AG04450 (cell line): ENCODE measurements at places on chromosomes 2 and 18.

GRCh38 chr2:133755480-133756300 is 187.4 kb upstream of the NCKAP5 start:
- DNase-seq, result peak; percentile 99

- no peak for DNase-seq
Measured at GRCh38 chr2:115774361-115774760, 1331.9 kb downstream of the DPP10 start.

GRCh38 chr2:160970052-160970965 is 189.9 kb upstream of the TANK start:
- peak; percentile 59 for DNase-seq

- DNase-seq, result no peak
Measured at GRCh38 chr2:42566837-42567321, 1.6 kb upstream of the MTA3 start.

- no peak for DNase-seq
Measured at GRCh38 chr2:39228413-39229209, 15.2 kb downstream of the CDKL4 start.

GRCh38 chr2:26086155-26086637 is 52.3 kb downstream of the RAB10 start:
- peak; percentile 32 for DNase-seq

DNA sequence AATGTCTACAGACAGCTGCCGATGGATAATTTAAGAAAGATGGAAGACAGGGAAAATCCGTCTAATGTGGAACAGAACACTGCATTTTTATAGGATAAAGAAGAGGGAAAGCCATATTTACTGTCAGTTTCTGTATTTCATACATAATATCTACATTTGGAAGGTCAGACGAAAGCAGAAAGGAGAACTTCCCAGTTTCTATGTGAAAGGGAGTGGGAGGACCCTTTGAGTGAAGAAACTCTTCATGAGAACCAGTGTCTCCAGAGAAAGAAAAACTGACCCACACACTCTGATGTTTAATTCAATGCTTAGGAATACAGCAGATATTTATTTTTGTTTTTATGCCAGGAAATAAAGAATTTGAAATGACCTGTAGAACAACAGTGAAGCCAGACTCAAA is 127.2 kb downstream of the CALCRL start:
- no peak for DNase-seq

DNA sequence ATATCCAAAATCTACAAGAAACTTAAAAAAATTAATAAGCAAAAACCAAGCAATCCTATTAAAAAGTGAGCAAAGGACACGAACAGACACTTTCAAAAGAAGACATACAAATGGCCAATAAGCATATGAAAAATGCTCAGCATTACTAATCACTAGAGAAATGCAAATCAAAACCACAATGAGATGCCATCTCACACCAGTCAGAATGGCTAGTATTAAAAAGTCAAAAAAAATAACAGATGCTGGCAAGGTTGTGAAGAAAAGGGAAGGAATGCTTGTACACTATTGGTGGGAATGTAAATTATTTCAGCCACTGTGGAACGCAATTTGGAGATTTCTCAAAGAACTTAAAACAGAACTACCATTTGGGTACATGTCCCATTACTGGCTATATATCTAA is 128.8 kb upstream of the SESTD1 start:
- DNase-seq, result no peak

GRCh38 chr2:81876624-81877023 is 1572.1 kb upstream of the LRRTM1 start:
- DNase-seq, result no peak

GRCh38 chr2:72973566-72974435 is 56.5 kb downstream of the EMX1 start:
- DNase-seq, result peak; percentile 24

GRCh38 chr18:76713432-76713831 is 108.9 kb upstream of the ZNF236 start:
- no peak for DNase-seq

DNA sequence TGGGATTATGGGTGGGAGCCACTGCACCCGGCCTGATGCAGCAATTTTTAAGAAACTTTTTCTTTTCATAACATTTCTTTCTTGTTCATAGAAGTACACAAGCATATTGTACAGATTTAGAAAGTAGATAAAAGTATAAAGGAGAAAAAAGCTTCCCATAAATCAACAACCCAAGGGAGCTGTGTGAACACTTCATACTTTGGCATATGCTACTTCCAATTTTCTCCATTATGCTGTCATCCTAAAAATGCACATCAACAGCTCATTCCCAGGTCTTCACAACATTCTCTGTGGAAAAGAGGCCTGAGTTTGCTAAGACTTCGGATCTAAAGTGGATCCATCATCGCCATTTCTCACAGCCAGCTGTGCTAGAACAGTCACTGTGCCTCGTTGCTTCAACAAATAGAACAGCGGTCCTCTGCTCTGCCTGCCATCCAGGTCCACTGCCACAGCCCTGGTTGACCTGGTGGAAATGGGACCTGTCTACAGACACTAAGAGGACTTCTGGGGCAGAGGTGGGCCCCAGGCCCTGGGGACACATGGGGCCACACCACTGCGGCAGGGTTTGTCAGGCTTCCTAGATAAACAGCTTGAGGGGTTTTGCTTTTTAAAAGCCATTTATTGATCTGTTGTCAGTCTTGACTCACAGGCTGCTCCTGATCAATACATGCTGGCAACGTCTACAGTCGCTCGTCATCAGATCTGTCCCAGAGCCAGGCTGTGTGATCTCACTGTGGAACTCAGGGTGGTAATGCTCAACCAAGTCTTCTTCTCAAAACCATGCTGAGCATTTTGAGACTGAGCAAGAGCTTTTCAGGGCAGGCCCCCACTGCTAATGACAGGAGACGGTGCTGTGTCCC is 72.7 kb upstream of the MGAT4A start:
- no peak for DNase-seq

DNA sequence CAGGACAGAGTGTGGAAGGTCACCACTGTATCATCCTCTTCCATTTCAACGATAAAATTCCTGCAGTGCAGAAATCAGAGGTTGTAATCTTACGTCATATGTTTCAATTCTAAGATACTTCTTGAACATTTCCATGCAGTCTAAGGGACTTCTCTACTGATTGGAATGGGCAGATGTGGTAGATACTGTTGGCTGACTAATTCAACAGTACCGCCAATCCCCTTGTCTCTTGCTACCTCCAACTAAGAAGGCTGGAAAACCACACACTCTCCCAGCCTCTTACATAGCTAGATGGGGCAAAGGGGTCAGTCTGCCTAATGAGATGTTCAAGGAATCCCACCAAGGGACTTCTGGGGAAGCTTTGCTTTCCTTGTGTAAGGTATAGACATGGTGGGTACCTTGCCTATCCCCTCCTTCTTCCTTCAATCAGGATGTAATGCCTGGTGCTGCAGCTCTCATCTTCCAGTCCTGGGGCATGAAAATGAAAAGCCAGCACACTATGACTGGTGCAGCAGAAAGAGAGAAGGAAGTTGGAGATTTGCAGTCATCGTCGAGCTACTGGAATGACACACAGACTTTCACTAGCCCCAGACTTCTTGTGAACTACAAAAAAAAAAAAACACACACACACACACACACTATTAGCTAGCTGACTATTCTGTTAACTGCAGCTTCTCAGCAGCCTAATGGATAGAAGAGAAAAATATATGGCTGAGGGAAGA is 84.1 kb downstream of the ALPK2 start:
- DNase-seq, result no peak

DNA sequence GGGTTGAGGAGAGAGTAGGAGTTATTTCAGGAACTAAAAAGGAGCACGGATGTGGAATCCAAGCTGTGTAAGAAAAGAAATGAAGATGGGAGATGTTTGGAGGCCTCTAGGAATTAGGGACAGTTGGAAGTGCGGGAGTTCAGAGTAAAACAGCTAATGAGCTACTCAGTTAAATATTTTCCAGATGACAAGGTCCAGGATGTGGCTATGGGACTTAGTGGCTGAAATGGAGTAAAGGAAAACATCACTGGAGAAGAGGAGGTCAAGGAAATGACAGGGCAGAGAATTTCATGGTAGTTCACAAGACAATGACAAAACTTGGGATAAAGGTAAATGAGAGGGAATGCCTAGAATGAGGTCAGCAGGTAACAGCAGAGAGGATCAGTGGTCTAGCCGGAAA is 13.0 kb downstream of the GPR155 start:
- DNase-seq, result no peak

GRCh38 chr2:1222056-1222455 is 191.2 kb upstream of the TPO start:
- no peak for DNase-seq

DNA sequence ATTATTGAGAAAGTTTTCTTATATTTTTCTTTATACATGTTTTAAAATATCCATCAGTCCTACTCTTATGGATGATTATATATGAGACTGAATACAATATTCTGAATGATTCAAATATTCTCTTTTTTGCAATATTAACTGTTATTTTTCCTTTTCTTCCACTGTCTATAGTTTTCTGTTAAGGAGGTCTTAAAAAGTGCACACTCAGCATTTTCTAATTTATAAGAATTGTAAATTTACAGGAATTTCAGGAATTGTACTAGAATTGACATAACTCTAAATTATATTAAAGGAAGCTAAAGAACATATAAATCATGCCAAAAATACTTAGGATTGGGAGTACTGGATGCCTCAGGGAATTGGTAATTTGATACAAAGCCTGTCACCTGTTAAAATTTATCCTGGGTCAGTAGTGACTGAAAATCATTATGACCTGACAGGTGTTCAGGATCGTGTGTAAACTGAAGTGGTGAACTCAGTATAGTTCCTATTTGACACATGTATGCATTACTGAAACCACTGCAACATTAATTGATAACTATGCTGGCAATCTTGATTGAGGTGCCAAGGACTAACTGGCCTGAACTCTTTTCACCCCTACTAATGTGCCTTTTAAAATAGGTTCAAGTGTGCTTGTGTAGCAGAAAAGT is 30.4 kb downstream of the MSTN start:
- DNase-seq, result no peak

GRCh38 chr18:48902023-48902855 is 48.5 kb downstream of the SMAD7 start:
- peak; percentile 78 for DNase-seq

DNA sequence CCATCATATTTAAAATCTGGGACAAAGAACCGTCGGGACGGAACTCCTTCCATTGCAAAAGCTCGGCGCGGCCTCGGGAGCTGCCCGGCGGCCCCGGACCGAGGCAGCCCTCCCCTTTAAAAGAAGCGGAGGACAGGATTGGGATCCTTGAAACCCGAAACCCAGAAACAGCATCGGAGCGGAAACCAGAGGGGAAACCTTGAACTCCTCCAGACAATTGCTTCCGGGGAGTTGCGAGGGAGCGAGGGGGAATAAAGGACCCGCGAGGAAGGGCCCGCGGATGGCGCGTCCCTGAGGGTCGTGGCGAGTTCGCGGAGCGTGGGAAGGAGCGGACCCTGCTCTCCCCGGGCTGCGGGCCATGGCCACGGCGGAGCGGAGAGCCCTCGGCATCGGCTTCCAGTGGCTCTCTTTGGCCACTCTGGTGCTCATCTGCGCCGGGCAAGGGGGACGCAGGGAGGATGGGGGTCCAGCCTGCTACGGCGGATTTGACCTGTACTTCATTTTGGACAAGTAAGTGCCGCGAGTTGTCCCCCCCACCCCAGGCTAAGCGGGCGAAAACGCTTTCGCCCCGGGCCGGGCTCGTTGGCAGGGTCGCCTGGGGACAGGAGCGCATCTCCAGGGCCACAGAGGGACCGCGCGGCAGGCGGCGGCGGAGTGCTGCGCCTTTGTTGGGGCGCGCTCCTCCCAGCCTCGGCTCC is at the start of gene ANTXR1:
TSS of gene ANTXR1 (plus strand) at position 38 of the 698 bp plus-strand sequence. CDS start at position 359, 321 bp downstream.
- peak; percentile 45 for DNase-seq

DNA sequence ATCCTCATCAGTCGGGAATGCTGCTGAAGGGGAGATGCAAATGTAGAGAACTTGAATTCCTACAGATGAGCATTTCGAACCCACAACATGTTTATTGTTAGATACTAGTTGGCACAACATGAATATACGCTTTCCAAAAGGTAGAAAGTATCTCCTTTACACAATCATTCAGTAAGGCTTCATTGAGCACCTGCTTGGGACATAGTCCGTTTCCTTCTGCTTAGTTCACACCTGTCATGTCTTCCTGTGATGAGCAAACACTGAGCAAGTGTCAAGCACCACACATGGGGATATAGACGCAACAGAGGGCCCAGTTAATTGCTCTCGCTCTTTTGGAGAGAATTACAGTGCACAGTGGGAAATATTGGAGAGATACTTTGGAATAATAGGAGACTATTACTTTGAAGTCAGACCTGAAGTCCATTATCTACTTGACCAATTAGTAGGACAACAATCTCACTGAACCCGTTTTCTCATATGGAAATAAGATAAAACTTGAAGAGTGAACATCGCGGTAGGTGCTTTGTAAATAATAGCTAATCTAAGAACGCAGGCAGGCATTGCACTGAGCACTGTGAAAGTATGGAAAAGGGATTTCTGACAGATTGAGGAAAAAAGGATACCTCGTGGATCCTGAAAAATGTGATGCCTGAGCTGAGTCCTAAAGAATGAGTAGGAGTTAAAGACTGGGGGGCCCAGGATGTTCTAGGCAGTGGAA is 1.2 kb downstream of the CPSF3 start:
- no peak for DNase-seq

DNA sequence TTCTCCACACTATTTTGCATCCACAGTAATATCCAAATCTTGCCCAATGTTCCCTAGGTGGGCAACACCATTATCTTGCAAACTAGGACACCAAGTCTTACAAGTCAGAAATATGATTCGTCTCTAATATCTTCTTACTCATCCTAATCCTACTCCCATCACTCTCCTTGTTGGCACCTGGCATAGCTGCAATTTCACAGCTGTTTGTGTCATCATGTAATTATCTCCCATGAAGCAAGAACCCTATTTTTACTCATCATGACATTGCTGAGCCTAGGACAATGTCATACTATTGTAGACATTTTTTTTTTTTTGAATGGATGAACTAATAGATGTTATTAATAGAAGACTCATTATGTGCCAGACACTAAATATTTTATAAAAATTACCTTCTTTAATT is 91.3 kb upstream of the CCDC141 start:
- DNase-seq, result no peak

DNA sequence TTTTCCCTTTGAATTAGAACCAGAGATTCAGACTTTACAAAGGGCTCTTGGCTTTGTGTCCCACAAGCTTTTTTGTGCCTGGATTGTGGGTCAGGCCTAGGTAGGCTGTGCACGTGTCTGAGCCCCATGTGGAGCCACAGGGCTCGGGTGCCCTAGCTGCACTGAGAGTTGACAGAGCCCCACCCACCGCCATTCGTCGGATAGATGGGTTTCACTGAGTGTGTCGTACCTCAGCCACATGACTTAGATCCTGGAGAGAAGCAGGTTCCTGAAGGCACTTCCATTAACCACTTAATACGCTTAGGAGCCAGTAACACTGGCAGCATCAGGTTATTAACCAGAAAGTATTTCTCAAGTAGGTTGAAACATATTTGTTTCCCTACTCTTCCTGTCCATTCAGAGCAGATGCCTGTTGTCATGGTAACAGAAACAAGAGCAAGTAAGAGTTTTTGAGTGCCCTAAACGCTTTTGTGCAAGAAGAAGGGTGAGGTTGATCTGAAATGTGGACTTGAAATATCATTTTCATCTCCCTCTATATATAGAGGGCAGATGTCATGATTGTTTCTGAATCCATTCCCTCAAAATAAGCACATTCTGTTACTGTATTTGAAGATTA is 30.0 kb downstream of the ADCYAP1 start:
- no peak for DNase-seq
